ENCODE measurements at places on chromosomes 5 and 9.

- no peaks in the 10 kb centered on the region for H3K27me3 ChIP-seq
- no peak for DNase-seq
- H3K4me1 ChIP-seq: no peaks in the 10 kb centered on the region
- H3K27ac ChIP-seq: no peak overlapping the region
These were observed 20.0 kb downstream of the CD74 start for GRCh38 chr5:150392680-150393079.

GRCh38 chr5:176458904-176459561 lies 10.8 kb downstream of the FAF2 start:
- H3K27me3 ChIP-seq: no peaks in the 10 kb centered on the region
- peaks cover 3% of the 10 kb centered on the region for H3K4me1 ChIP-seq
- H3K27ac ChIP-seq: no peak overlapping the region
- peaks cover 4% of the 10 kb centered on the region for H3K36me3 ChIP-seq
- no peak for DNase-seq

- peak overlapping the region; percentile 70 for H3K27ac ChIP-seq
- H3K36me3 ChIP-seq: no peaks in the 10 kb centered on the region
- no peaks in the 10 kb centered on the region for H3K27me3 ChIP-seq
These were observed 31.6 kb downstream of the ADAM19 start for GRCh38 chr5:157543825-157544622.

DNA sequence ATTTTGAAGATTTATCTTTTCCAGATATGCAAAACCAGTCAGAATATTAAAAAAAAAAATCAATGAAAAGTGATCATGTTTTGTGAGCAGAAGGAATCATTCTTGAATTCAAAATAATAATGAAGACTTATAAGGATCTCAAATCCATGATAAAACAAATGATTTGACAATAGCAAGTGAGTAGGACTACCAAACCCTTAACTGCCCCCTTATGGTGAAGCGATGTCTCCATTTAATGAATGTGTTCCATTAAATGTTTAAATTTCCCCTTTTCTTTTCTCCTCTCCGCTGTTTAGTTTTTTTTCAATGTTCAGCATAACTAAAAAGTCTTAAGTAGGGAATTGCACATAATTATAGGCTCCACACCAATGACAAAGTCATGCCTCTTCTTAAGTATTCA lies 12.2 kb upstream of the MARCHF3 start:
- no peaks in the 10 kb centered on the region for H3K4me1 ChIP-seq
- H3K4me3 ChIP-seq: no peak overlapping the region
- no peaks in the 10 kb centered on the region for H3K36me3 ChIP-seq
- no peaks in the 10 kb centered on the region for H3K27me3 ChIP-seq
- no peak overlapping the region for H3K27ac ChIP-seq

DNA sequence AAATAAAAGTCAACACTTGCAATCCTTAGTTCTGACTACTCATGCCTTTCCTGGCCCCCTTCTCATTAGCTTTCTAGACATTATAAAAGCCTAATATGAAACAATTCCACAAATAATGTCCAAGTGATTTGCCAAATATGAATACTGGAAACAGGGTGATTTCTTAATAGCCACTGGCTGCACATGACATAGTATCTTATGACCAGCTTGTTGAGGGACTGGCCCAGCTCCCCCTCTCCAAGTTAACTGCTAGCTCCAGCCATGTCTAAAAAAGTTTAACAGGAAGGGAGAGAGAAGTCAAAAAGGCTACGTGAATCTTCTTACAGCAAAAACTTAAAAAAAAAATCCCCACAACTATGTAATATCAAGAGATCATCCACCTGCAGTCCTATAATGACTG lies 1.5 kb downstream of the CERT1 start:
- no peaks in the 10 kb centered on the region for H3K27me3 ChIP-seq
- DNase-seq: no peak
- no peak overlapping the region for H3K27ac ChIP-seq

DNA sequence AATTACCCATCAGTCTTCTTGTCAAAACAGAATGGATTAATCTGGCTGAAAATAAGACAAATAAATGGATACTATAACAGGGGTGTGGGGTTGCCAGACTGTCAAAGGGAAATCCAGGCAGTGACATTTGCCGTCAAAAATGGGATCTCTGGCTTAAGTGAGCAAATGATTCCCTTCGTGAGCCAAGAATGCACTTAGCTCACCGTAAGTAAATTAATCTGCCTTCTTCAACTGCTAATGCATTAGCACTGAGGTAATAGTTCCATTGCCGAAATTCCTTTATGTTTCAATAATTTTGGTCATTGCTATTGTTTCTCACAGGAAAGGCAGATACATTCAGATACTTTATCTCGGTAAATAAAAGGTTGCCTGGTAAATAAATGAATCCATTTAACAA lies 377.8 kb downstream of the KIAA0825 start:
- no peaks in the 10 kb centered on the region for H3K36me3 ChIP-seq
- no peaks in the 10 kb centered on the region for H3K4me1 ChIP-seq
- no peaks in the 10 kb centered on the region for H3K27me3 ChIP-seq
- H3K4me3 ChIP-seq: no peak overlapping the region

DNA sequence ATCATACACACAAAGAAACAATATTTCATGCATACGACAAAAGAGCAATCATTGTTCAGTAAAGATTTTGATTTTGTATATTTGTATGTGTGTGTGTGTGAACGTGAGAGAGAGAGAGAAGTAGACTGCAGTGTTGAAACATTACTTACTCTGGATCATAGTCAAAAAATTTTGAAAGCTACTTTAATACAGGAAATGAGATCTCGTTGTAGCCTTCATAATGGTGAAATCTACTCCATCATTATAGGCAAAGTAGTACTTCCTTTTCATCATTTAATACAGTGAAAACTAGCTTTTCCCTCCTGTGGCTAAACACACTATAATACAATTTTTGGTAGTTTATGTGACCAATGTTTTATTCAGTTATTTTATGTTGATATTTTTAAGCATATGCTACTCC lies 1427.7 kb upstream of the C9orf72 start:
- no peak overlapping the region for H3K27ac ChIP-seq
- H3K4me3 ChIP-seq: no peak overlapping the region
- no peaks in the 10 kb centered on the region for H3K4me1 ChIP-seq

DNA sequence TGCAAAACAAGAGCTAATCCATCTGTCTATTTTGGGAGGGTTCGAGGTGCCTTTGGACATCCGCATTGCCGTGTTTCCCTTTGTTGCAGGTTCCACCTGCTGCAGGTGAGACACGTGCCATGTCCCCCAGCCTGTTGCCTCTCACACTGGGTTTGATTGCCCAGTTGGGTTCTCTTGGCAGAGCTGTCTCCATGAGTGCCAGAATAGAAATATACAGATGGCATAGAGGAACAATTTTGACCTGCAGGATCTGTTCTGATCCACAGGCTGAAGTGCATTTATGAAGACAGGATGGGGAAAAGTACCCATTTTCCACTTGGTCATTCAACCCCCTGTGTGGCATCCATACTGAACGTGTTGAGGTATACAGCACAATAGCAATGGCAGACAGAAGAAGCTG lies 178.1 kb downstream of the SGCD start:
- no peak overlapping the region for H3K27ac ChIP-seq
- no peaks in the 10 kb centered on the region for H3K36me3 ChIP-seq
- no peak for DNase-seq
- H3K27me3 ChIP-seq: peaks cover 4% of the 10 kb centered on the region
- H3K4me1 ChIP-seq: no peaks in the 10 kb centered on the region
- H3K4me3 ChIP-seq: no peak overlapping the region

GRCh38 chr5:98424681-98425450 lies 348.6 kb upstream of the RGMB start:
- H3K27ac ChIP-seq: no peak overlapping the region
- no peak overlapping the region for H3K4me3 ChIP-seq
- H3K27me3 ChIP-seq: no peaks in the 10 kb centered on the region
- no peaks in the 10 kb centered on the region for H3K36me3 ChIP-seq
- no peaks in the 10 kb centered on the region for H3K4me1 ChIP-seq
- DNase-seq: no peak

- no peak for DNase-seq
- no peak overlapping the region for H3K4me3 ChIP-seq
- no peaks in the 10 kb centered on the region for H3K4me1 ChIP-seq
These were observed 27.5 kb upstream of the SLIT3 start for GRCh38 chr5:169328401-169328800.

GRCh38 chr5:148920646-148921288 lies 94.4 kb downstream of the ADRB2 start:
- no peaks in the 10 kb centered on the region for H3K4me1 ChIP-seq
- H3K27ac ChIP-seq: no peak overlapping the region
- no peaks in the 10 kb centered on the region for H3K27me3 ChIP-seq

- no peak overlapping the region for H3K4me3 ChIP-seq
- no peaks in the 10 kb centered on the region for H3K27me3 ChIP-seq
- no peak overlapping the region for H3K27ac ChIP-seq
- no peaks in the 10 kb centered on the region for H3K36me3 ChIP-seq
- DNase-seq: no peak
These were observed 69.8 kb upstream of the RAI14 start for GRCh38 chr5:34586117-34586885.

DNA sequence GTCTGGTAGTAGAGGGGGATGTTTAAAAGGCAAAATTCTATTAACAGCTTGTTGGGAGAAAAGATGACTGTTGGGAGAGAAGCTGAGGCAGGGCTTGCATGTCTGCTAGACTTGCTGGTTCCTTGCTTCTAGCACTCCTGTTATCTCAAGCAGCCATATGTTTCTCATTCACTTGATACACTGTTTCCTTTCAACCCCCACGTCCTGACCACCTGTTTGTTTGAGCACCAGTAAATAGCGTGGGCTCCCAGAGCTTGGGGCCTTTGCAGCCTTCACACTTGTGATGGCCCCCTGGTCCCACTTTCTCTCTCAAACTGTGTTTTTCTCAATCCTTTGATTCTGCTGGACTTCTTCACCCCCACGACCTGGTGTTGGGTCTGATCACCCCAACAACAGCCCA lies 111.7 kb upstream of the TMEM161B start:
- no peaks in the 10 kb centered on the region for H3K36me3 ChIP-seq
- no peak overlapping the region for H3K27ac ChIP-seq
- no peaks in the 10 kb centered on the region for H3K4me1 ChIP-seq
- DNase-seq: no peak
- no peak overlapping the region for H3K4me3 ChIP-seq
